ENCODE measurements at places on chromosomes 1 and 21.
A peak's percentile ranks its signal among the peaks of the same experiment; 100 is the strongest.

- no peak for DNase-seq
Observed at GRCh38 chr1:57857809-57858208, 433.9 kb upstream of the DAB1 start.

DNA sequence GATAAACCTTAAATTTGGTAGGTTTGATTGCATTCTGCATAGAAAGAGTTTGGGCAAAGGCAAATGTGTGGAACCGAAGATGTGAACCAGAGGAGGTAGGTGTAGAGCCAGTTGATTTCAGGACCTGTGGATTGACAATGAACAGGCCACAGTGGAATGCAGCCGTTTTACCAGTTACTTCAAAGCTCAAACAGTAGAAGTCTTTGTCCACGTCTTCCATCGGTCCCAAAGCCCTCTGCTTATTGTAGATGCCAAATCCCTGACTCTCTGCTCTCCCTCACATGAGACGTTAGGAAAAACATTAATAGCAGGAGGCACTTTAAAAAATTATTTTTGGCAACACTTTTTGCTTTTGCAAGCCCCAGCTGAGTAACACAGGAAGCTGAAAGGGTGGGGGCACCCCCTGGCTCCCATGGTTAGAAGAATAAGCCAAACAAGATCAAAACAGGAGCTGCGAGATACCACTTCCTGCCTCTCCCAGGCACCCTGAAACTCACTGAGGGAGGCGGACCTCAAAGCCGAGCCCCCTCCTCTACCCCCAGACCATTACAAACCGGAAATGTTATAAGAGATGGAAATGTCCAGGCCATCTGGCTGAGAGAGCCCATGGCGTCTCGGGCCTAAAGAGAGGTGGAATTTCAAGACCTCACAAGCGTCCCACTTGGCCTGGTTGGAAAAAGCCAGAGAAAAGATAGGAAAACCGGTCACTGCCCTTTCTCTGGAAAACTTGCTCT lies 13.5 kb downstream of the TRAF3IP3 start:
- peak; percentile 58 for DNase-seq

- no peak for DNase-seq
Observed at GRCh38 chr1:28887835-28888682, 26.3 kb upstream of the EPB41 start.

DNA sequence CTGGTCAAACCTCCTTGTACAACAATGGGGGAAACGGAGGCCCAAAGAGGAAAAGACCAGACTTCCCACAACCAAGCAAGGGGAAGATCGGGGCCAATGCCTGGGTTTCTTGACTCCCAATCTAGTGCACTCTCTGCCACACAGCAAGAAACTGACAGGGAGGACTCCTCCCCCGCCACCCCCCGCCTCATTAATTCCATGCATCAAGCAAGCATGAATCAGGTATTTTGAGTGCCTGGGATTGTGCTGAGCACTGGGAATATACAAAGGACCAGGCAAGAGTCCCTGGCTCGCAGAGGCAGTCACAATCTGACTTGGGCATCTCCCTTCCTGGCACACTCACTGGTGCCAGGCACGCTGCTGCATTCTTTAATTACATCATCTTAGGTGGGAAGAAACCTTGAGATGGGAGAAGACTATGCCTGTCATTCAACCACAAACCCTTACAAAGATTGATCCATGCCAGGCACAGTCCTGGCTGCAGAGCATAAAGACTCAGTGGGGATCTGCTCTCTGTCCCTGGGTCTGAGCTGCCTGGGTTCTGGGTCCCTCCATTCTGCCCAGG lies 4.4 kb upstream of the KCNC4 start:
- DNase-seq: no peak

- peak; percentile 14 for DNase-seq
Observed at GRCh38 chr1:50605186-50605875, 182.1 kb upstream of the DMRTA2 start.

- no peak for DNase-seq
Observed at GRCh38 chr21:35223480-35224156, 174.5 kb upstream of the RUNX1 start.

Data from GM04504 (cell line).